ENCODE measurements at places on chromosomes 5 and 9.

DNA sequence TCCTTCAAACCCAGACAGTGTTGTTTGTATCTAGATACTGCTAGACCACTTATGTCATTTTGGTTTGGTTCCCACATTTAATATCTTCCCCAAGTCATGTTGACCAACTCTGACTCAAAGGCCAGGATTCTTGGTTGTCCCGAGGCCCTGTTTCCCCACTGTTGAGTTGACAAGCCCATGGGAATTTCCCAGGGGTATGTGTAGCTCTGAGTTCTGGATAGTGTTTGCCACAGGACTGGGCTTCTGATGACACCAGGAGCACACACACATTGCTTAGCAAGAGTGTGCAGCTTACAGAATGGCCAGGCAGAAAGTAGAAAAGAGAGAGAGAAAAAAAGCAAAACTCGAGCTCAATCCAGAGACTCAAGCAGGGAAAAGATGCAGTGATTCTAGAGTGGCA lies 214.4 kb downstream of the NXNL2 start:
- no peak for DNase-seq

DNA sequence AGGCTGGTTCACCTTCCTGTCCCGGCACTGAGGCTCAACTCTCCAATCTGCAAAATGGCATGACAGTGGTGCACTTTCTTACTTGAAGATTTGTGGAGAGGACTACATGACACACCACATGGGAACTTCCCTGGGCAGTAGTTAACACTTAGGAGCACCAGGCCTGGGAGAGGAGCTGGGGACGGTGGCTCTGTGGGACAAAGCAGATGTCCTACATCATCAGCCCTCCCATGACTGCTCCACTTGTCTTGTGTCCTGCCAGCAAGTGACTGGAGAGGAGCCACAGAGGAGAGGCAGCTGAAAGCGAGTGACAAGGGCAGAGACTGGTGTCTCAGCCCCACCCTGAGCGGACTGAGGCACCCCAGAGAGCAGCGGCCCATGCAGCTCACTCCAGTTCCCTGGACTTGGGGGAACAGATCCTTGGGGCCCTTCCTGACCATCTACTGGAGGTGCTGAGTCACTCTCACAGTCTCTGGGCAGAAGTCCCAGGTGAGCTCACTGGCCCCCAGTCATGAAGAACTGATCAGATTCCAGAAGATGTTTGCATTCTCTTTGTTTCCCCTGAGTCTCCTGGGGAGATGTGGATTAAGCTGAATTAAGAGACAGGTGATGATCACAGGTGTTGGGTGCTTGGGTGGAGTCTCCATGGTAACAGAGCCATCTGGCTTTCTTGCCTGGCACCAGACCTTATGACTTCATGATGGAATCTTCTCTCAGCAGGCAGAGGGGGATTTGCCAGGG lies 13.2 kb upstream of the SLC25A48 start:
- DNase-seq, result no peak

DNA sequence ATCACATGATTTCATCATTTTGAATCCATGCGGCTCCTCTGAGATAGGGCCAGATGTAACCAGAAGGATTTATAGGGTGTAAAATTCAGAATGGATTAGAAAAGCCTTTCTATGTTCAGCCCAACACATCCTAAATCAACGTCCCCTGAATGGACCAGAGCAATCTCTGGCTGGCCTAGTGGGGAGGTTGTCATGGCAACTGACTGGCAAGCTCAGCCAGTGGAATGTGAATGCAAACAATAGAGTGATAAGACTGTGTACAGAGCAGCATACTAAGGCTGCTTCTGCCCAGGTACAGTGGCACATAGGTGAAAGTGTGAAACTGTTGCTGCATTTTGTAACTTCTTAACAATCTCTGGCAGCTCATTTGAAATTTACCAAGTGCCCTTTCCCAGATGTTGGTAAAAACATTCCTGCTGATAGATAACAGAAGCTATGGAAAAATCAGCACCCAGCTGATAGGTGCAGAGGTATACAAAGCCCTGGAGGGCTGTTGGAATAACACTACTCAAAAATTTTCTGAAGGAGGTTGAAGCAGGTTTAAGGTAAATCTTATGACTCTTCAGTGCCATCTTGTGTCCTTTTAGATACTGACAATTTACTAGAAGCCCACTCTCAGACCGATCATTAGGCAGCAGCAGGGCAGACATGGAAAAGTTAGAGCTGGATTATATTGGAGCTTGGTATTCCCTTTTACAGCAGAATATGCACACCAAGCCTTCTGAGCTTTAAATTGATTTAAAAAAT lies 267.2 kb downstream of the RAB3C start:
- DNase-seq, result peak; percentile 54

GRCh38 chr9:77163884-77164283 lies 13.4 kb upstream of the VPS13A start:
- DNase-seq, result no peak

DNA sequence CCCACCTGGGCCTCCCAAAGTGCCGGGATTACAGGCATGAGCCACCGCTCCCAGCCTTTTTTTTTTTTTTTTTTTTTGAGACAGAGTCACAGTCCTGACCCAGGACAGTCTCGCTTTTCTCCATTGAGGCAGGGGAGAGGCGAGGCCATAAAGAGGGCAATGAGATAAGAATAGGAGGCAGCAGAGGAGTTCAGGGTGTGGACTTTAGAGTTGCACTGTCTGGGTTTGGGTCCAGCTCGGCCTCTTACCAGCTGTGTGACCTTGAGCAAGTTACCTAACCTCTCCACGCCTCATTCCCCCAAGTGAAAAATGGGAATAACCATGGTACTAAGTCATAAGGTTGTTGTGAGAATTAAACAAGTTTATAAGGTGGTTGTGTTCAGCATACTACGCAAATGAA lies 24.6 kb upstream of the ANKH start:
- DNase-seq, result no peak

DNA sequence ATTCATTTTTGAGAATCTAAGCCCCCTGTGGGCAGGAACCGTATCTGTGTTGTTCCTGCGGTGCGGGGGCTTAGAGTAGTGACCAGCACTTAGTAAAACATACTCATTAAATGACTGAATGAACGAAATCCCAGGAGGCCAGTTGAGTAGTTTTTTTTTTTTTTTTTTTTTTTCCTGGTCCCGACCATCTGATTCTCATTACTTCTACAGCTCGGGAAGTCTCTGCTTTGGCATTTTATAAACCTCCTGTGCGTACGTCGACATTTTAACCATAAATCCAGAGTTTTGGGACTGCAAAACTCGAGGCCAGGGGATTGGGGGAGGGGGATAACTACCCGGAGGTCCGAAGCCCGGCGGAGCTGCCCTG lies 31.5 kb upstream of the SPRY4 start:
- no peak for DNase-seq

DNA sequence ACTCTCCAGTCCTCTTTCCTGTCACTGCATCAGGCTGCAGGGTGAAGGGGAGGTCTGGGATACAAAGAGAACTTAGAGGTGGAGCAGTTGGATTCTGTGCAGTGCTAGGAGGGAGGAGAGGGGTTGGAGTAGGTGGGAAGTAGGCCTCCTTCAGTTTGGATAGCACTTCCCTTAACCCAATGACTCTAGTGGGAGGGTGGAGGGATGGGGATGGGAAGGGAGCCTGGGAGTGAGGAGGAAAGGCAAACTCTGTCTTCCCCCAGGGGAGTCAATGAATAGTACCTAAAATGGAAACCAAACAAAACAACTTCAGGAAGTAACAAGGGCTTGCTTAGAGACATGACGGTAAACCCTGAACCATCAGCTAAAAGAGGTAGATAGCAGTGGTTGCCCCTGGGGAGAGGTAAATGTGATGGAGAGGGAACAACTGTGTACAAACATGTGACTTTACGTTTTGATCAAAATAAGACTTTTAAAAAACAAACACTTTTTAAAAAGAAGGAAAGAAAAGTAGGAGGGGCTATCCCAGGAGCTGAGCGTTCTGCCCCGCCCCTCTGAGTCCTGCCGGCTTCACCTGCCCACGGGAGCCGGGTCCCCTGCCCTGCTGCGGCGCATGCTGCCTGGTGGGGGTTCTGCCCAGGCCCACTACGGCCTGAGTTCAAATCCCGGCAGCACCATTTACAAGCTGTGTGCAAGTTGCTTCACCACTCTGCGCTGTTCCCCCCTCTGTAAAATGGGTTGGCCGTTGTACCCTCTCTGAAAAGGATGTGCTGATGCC lies 30.9 kb downstream of the GSN start:
- peak; percentile 62 for DNase-seq

DNA sequence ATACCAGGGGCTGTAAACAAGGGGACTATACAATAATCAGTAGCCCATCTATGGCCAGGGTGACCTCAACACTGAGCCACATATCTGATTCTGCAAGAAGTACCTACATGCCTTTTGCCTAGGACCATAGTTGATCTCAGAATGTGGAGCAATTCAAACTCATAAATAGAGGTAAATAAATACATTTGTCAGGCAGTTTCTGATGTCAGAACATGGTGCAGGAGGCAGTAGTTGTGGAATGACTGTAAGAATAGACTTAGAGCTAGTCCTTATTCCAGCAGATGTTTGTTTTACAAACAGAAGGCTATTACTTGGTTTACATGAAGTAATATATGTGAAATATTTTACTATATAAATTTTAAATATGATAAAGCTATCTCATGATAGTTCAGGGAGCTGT lies 330.7 kb upstream of the DAB2 start:
- DNase-seq, result no peak

DNA sequence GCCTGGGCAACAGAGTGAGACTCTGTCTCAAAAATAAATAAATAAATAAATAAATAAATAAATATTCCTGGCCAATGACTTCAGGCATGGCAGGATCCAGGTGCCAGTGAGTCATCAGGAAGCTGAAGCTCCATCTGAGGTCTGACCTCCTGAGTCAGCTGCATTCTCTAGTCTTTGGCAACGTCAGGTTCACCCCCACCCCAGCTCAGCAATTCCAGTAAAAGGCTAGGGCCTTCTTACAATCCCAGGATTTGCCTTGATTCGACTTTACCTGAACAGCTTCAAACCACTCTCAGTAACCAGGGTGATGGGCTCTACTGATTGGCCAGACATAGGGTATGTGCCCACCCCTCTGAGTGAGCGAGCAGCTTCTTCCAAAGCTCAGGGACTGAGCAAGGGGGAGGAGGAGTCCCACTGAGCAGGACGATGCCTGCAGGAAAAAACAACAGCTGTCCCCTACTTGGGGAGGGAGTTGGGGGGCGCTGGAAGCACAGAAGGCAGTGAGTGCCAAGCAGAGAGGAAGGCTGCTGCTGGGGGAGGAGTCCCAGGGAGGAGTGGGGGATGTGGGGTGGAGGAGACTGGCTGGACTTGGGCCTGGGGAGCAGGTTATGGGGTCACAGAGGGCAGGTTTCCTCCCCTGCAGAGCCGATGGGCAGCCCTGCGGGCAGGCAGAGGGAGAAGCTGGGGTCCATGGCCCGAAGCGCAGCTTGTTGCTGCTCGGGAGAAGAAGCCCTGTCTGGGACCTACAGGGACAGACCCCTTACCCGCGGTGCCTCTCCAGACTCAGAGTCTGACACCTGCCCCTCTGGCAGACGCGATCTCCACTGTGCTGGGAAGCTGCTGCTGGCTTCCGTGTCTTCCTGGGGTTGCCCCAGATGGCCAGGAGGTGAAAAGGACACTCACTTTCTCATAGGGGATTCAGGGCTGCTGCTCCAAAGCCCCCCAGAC lies 25.9 kb upstream of the UNC5A start:
- no peak for DNase-seq

GRCh38 chr9:137250329-137251193 lies 525 bp upstream of the STPG3 start:
- DNase-seq, result no peak

GRCh38 chr5:31477971-31478370 lies 53.9 kb downstream of the DROSHA start:
- DNase-seq, result no peak

- DNase-seq, result peak; percentile 64
Observed at GRCh38 chr9:764105-764524, 77.4 kb upstream of the DMRT1 start.

DNA sequence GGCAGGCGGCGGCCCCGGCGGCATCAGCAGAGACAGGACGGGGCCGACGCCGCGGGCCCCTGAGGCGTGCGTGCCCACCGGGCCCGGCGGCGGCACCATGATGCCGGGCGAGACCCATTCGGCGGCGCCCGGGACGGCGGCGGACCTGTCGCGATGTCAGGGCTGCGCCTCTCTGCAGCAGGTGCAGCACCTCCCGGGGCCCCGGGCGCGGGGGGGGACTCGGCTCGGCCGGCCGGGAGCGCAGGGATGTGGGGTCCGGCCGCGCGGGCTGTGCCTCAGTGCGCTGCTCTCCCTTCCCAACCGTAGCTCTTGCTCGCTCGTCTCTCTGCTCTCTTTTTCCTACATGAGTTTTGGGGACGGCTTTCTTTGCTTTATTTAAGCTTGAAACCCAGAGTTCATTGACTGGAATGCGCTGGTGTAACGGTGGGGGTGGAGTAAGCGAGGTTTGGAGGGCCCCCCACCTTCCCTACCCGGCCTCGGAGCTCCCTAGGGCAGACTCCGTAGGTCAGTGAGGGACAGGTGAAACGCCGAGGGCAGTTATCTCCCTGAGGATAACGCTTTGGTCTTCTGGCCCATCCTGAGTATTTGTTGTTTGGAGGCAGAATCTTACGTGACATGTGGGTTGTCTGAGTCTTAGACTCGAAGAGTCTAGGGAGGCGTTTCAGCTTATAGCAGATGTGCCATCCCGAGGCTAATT lies 490 bp downstream of the ICE1 start:
- DNase-seq, result peak; percentile 10

DNA sequence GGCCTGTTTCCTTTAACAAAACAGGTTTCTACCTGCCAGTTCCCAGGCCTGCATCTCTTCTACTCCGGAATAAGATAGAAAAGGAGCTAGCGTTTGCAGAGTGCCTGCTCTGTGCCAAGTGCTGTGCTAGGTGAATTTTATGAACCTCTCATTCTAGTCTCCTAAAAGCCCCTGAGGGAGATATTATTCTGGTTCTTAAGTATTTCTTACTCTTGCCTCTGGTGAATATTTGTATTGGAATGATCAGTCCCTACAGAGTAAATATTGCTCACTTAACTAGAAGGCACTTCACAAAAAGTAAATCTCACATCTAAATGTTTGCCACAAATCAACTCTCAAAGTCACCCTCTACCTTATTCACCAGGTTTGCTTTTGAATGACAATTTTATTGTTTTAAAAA lies 227.1 kb downstream of the AUH start:
- DNase-seq, result no peak

DNA sequence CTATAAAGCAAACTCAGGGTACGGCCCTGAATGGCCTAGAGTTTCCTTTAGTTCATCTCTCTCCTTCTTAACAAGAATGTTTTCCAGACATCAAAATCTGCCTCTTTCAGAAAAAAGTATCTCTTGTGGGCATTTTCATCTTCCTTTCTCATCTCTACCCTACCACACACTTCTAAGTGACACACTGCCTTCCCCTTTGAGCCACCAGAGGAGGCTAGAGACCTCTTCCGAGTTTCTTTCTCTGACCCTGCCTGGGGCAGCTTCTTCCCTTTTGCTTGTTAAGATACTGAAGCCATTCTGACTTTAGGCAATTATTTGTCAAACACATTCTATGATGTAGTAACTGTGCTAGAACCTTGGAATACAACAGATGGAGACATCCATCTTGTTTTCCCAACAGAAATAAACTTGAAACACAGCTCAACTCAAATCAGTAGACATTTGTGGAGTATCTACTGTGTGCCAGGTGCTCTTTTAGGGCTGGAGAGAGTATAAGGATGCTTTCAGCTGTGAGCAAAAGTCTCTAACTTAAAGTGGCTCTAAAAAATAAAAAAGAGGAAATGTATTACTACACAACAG lies 8.6 kb upstream of the SV2C start:
- DNase-seq, result no peak
